ENCODE measurements at places on chromosomes 11 and 22.

DNA sequence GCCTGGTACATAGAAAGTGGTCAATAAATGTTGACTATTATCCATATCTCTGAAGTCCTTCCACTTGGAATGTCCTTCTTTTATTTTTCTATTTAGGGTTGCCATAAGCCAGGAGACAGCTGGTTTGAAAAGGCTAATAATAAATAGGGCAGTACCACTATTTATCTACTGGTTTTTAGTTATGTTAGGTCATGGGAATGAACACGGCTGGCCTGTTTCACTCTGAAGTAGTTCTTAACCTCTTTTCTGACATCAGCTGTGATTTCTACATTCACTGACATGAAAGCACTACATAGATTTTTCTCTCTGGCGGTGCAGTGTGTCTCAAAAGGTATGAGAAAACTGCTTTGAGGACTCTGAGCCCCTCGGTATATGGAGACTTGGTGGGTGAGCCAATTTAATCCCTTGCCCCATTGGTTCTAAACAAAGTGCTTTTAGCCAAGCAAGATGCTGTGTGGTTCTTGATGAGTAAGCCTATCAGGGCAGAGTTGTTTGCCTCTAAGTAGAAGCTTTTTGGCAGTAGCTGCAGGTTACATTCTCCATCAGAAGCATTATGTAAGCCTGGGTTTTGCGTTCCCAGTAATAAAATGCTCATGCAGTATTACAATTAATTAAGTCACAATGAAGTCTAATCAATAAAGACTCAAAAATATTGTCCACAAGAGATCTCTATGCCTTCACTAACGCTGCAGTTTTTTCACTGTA is 48.7 kb upstream of the APOA1 start:
- DNase-seq = no peak

GRCh38 chr22:45413368-45414211 is at the start of the genes RIBC2 and SMC1B:
RIBC2 (plus strand) TSS chr22:45413693; CDS start chr22:45413887, 194 bp downstream.
SMC1B (minus strand) TSS chr22:45413599; CDS start chr22:45413567, 32 bp downstream.
- peak; percentile 90 for DNase-seq

GRCh38 chr11:128469220-128469619 is 118.1 kb downstream of the ETS1 start:
- DNase-seq = no peak

DNA sequence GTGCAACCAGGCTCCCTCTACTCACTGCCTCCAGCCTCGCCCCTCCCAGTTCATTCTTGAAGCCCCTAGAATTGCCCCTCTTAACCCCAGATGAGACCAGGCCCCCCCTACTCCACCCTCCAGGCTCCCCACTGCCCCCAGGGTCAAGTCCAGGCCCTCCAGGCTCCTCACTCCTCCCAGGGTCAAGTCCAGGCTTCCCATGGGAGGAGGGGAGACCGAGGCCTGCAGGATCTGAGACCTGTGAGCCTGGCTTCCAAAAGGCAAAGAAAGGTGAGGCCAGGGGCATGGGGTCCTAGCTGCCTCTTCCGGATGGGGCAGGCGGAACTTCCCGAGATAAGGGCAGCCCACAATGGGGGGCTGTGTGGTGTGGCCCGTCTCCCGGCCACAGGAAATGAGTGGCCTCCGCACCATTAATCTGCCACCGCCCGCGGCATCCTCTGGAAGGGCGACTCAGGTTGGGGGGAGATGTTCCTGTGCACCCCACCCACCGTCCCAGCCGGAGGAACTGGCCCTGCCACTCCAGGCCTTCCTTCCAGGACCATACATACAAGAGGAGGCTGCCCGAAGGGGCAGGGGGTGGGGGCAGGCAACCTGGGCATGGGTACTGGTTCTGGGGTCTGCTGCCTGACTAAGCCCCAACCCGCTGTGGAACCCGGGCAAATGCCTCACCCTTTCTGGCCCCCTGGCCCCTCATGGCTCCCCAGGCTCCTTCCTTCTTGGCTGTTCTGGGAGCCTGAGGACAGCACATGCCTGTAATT is 35.1 kb upstream of the WNT11 start:
- no peak for DNase-seq

- DNase-seq = no peak
Measured at GRCh38 chr11:17816232-17816931, 81.8 kb downstream of the KCNC1 start.

- no peak for DNase-seq
Measured at GRCh38 chr22:29211466-29211865, 5.8 kb downstream of the EMID1 start.

DNA sequence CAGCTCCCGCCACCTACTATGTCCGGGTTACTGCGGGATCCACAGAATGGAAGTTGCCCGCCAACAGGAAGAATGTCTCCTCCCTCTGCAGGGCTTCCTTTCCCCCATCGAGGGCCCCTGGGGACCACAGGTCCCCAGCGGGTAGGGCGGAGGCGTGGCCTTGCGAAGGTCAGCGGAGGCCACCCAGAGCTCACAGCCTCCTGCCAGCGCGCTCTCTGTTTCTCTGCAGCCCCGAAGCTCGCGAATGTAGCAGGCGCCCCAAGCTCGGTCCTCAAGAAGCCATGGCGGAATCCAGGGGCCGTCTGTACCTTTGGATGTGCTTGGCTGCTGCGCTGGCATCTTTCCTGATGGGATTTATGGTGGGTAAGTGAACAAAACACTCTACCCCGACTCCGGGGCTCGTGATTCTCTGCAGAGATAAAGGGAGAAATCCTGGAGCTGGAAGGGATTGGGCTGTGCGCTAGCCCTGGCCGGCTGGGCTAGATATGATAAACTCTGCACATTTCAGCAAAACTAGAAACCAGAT is at the start of gene NAALAD2:
TSS of gene NAALAD2 (plus strand) at position 186 of the 526 bp plus-strand sequence. CDS start at position 282, 96 bp downstream.
- peak; percentile 22 for DNase-seq

GRCh38 chr22:21866833-21867527 is 465 bp downstream of the MAPK1 start:
- DNase-seq = peak; percentile 38

Data from colonic mucosa (tissue), 4 donors.